ENCODE measurements at places on chromosomes 1 and 21.
A peak's percentile ranks its signal among the peaks of the same experiment; 100 is the strongest.

DNA sequence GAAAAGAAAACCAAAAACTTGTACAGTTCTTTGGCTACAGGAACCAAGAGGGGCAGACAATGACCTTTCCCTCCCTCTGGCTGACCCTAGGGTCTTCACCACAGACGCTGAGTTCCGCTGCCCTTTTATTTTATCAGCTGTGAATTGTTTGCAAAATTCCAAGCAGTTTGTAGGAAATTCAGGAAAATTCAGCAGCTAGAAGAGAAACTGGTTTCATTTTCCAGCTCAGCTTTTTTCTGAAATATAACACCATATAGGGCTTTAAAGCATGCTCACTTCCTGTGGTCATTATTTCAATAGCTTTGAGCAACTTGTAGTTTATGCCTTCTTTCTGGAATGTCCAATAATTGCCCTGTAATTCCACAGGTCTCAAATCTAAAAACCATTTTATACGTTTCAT, 5.5 kb upstream of the PIK3R3 start:
- DNase-seq = no peak

DNA sequence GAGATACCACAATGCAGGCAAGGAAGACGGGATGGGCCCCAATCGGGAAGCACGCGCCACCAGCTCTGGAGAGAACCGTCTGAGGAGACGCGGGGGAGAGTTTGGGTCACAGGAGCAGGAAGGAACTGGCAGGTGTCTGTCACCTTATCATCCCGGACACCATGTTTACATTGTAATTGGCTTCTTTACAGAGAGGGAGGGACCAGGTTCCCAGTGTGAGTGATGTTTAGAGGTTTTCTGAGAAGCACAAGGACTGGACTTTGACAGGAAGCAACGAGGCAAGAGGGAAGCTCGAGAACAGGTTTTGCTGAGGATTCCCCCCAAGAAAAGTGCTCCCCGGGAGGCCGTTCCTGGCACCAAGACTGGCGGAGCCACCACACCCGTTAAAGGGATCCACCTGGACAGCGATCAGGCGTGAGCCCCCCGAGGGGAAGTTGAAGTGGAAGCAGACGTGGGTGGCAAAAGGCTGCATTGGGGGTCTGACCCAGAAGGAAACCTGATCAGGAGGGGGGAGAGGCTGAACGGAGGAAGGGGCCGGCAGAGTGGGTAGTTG, 957 bp downstream of the EPS15 start:
- DNase-seq = peak; percentile 64

- DNase-seq = no peak
These were observed 39.8 kb downstream of the USP1 start for GRCh38 chr1:62476525-62477219.

DNA sequence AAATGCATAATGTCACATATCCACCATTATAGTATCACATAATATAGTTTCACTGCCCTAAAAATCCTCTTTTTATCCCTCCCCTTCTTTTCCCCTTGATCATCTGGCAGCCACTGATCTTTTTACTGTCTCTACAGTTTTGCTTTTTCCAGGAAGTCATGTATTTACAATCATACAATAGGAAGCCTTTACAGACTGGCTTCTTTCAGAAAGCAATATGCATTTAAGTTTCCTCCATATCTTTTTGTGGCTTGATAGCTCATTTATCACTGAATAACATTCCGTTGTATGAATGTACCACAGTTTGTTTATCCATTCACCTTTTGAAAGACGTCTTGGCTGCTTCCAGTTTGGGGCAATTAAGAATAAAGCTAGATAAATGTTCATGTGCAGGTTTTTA, 14.3 kb upstream of the WDTC1 start:
- no peak for DNase-seq

DNA sequence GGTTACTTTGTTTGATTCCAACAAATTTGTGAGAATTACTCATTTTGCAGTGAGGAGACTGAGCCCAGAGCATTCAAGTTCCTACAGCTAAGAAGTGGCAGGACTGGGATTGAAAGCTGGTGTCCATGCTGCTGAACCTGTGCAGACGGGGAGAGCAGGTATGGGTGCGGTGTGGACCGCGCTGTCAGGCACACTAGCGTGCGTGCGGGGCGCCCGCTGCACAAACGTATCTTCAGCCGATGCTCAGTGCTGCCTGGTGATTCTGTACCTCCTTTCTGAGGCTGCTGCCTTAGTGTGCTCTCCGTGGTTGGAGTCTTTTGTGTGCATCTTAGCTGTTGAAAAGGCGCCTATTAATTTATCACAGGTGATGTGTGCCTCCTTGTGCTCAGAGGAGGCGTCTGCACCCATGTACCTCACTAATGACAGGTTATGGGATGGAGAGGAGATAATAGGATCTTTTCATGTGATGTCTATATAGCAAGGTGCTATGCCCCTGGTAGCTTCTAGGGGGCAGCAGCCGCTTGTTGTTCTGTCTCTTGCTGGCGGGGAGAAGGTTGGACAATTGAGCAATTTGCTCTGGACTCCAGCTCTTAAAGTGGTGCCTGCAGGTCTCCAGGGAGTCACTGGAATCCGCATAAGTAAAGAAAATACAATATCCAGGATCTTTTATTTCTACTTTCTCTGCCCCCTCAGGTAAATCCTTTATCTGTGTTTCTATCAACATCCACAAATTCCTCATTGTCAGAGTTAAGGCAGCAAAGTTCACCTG, 32.5 kb downstream of the PEX14 start:
- DNase-seq = peak; percentile 70

DNA sequence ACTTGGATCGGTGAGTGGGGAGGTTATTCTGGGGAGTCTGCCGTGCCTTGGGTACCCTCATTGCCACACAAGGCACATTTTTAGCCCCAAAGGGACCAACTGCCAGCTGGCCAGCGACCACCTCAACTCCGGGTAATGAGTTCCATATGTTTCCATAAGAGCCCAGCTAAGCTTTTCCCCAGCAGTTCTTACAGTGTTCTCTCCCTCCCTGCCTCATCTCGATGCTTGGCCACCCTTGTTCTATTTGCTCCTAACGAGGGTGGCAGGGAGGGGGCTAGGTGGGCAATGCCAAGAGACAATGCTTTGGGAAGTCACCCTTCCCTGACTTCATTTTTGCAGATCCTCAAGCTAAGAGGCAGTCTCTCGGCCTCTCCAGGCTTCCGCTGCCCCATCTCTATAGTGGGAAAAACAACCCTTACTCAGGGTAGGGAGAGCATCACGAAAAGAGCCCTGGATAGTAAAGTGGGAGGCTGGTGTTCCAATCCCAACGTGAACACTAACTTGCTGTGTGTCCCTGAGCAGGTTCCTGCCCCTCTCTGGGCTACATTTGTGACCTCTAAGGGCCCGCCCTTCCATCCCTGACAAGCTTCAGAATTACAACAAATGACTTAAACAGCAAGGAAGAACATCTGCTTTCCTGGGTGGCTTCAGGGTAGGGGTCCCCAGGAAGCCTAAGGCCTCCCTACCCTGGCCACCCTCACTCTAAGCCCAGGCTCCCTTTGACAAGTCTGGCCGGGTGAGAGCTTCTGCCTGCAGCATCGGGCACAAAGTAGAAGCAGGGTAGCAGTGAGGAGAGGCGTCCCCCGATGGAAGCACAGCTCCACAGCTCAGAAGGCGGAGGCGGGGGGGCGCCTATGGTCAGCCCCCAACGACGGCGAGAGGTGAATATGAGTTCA, 5.8 kb downstream of the ID3 start:
- DNase-seq = peak; percentile 65

- DNase-seq = no peak
These were observed 91.7 kb downstream of the RHOU start for GRCh38 chr1:228827019-228827418.

GRCh38 chr21:39726133-39726532, 18.9 kb upstream of the IGSF5 start:
- no peak for DNase-seq

- no peak for DNase-seq
These were observed 230.2 kb downstream of the PRDM2 start for GRCh38 chr1:13930151-13930550.

- DNase-seq = no peak
These were observed 16.9 kb downstream of the PFKFB2 start for GRCh38 chr1:207069858-207070506.

DNA sequence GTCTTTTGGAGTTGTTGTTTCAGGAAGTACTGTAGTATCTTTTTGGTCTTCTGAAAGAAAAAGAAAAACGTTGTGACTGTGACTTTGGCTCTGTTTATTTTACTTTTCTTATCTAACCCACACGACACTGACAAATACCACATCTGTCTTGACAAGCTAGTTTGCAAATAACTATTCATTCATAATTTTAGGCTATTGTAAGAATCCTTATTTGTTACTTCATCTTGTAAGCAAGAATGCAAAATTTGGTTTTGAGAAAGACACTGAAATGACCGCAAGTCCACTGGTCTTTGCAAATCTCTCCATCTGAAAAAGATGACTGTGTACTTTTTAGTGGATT, 12.7 kb downstream of the TGFB2 start:
- no peak for DNase-seq

GRCh38 chr1:11350265-11350664, 77.3 kb downstream of the UBIAD1 start:
- no peak for DNase-seq

DNA sequence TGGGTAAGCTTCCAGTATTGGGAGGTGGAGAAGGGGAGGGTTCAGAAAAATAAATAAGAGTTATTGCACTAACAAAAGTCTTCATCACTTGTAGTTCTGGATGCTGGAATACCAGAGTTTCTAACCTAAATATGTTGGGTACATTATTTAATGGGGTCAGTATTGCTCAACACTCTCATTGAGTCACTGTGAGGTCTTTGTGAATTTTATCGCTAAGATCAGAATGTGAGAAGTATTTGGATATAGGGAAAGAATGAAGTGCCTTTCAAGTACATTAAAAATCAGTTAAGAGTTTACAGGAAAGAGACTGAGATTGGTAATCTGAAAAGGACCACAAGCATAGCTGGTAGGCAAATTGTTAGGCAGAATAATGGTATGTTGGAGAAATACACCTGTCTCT, 8.8 kb downstream of the SNRPE start:
- DNase-seq = no peak

- no peak for DNase-seq
These were observed 37.4 kb downstream of the TMCO4 start for GRCh38 chr1:19762175-19762779.

GRCh38 chr1:165376041-165376810, 19.7 kb upstream of the LMX1A start:
- DNase-seq = peak; percentile 98

- no peak for DNase-seq
These were observed 95.2 kb downstream of the NPHP4 start for GRCh38 chr1:5896706-5897660.

- no peak for DNase-seq
These were observed 178.8 kb upstream of the ARHGEF16 start for GRCh38 chr1:3275471-3276340.

GRCh38 chr1:193189442-193190095, 3.2 kb upstream of the B3GALT2 start:
- DNase-seq = no peak

DNA sequence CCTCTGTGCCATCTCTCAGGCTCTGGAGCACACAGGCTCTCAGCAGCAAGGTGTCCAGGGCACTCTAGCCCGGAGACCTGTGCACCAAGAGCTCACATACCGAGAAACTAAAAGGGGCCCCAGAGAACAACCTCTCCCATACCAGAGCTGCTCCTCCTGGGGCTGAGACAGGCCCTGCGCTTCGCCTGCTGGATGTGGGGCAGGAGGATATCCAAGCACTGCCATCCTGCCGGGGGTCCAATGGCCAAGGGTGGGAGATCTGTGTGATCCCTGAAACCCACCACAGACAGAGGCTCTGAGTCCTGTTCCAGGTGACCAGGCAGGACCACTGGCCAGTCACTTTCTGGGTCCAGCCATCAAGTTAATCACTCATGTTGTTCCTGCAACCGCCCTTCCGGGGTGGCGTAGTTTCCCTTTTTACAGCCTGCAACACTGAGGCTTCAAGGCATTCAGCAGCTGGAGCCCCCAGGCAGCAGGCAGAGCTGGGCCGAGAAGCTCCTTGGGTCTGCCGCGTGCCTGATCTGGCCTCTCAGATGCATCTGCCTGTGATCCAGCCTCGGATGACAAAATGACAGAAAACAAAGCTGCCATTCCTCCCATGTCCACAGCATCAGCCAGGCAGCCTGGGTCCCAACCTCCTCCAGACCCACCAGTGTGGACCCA, 36.7 kb upstream of the ACTRT2 start:
- peak; percentile 16 for DNase-seq

GRCh38 chr1:14113271-14113670, 413.3 kb downstream of the PRDM2 start:
- no peak for DNase-seq

DNA sequence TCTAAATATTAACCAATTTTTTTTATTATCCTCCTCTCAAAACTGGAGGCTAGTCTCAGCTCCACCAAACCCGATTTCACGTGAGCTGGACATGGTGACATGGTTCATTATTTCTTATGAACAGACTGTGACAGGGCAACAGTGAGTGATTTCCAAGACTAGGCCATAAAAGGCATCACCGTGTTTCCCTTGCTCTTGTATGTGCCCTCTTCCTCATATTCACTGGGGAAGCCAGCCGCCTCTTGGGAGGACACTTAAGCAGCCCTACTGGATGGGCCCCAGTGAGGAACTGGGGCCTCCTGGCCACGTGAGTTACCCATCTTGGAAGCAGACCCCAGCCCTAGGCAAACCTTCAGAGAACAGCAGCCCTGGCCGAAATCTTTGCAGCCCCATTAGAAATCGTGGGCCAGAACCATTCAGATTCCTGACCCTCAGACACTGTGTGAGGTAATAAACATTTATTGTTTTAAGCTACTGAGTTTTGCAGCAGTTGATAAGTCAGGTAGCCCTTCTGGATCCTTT, 105.0 kb downstream of the GALNT2 start:
- DNase-seq = no peak

DNA sequence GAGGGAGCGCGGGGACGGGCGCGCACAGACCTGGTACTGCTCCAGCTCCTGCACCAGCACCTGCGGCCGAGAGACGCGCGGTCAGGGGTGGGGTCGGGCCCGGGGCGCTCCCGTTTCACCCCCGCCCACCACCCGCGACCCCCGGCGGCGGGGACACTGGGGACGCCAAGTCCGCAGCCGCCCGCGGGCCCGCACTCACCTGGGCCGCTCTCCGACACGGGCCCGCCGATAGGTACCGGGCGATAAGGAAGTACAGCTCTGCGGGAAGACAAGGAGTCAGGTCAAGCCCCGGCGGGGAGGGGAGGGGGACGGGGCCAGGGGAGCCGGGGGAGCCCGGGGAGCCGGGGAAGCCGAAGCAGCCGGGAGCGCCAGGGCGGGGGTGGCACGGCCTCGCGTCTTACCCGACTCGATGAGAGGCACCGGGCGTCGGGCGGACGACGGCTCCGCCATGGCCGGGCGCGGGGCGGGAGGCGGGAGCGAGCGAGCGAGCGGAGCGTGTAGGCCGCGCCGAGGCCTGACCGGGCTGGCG, 326 bp downstream of the BRWD1 start:
- DNase-seq = no peak

DNA sequence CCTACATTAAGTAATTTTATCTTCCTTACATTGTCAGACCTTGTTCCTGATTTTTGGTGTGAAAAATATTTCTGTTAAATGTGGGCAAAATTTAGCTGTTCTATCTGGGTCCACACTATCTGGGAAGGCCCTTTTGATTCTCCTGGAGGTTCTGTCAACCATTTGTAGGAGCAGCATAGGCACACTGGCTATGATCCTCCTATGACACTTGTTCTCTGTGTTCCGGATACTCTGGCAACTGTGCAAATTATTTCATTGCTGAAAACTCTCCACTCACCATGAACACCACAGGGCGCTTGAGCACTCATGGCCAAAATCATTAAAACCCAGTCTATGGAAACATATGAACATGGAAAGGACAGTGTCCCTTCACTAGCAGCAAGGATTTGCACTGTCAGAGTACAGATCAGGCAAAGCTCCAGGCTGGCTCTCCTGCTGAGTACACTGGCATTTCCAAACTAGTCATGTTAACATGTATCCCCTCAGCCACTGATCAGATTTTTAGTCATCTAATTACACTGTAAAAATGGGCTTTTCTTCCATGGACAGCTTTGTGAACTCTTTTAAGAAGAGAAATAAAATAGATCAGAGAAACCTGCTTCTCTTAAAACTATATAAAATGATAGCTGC, 43.9 kb upstream of the SGIP1 start:
- DNase-seq = no peak

Measured in right hindlimb (tissue), 1 donor.